ENCODE measurements at places on chromosomes 16 and 17.

GRCh38 chr17:57962279-57963148 is 7.3 kb upstream of the CUEDC1 start:
- DNase-seq = no peak
- H3K27me3 ChIP-seq = peaks cover 51% of the 10 kb centered on the region
- no peak overlapping the region for H3K27ac ChIP-seq
- H3K4me1 ChIP-seq = peaks cover 11% of the 10 kb centered on the region
- peaks cover 1% of the 10 kb centered on the region for H3K36me3 ChIP-seq

DNA sequence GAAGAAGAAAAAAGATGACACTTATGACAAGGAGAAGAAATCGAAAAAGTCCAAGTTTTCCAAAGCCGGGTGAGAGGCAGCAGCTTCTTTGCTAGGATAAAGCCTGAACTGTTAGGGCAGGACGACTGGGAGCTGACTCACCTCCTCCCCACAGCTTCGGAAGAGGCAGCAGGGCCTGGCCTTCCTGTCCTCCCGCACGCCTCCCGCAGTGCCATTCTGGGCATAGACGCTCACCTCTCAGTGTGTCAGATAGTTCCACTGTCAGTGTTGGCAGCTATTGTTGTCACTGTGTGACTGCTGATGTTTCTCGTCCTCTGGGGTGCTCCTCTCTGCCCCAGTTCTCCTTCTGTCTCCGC is 12.6 kb downstream of the UBN1 start:
- H3K4me3 ChIP-seq = no peak overlapping the region
- no peaks in the 10 kb centered on the region for H3K27me3 ChIP-seq
- no peak for DNase-seq
- H3K36me3 ChIP-seq = peaks cover 59% of the 10 kb centered on the region

DNA sequence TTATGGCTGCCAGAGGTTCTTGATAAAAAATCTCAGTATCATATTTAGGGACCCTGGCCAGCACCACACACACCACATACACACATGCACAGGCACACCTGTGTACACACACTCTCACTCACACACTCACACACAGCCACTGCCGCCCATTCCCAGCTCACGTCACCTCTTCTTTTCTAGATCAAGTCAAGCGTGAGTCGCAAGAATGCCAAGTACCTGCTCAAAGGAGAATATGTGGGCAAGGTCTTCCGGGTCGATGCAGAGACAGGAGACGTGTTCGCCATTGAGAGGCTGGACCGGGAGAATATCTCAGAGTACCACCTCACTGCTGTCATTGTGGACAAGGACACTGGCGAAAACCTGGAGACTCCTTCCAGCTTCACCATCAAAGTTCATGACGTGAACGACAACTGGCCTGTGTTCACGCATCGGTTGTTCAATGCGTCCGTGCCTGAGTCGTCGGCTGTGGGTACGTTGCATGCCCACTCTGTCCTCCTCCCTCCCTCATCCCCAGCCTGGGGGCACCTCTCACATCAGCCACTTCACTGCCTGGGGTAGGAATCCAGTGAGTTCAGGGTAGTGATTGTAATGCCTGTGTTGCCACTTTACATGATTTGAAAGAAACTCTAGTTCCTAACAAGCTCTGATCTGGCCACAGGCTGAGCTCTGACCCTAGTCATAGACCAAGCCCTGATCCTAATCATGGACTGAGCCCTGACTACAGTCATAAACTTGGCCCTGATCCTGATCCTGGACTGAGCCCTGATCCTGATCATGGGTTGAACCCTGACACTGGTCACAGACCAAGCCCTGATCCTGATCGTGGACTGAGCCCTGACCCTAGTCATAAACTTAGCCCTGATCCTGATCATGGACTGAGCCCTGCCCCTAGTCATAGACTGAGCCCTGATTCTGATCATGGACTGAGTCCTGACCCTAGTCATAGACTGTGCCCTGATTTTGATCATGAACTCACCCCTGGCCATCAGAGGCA is 20.4 kb downstream of the CDH5 start:
- H3K4me3 ChIP-seq = no peak overlapping the region
- H3K4me1 ChIP-seq = no peaks in the 10 kb centered on the region
- DNase-seq = no peak
- peaks cover under 1% of the 10 kb centered on the region for H3K36me3 ChIP-seq

- no peak for DNase-seq
- H3K27me3 ChIP-seq = peaks cover 51% of the 10 kb centered on the region
- no peak overlapping the region for H3K4me3 ChIP-seq
- H3K4me1 ChIP-seq = no peaks in the 10 kb centered on the region
- peaks cover 2% of the 10 kb centered on the region for H3K36me3 ChIP-seq
Observed at GRCh38 chr16:88973007-88973410, 4.0 kb downstream of the CBFA2T3 start.

DNA sequence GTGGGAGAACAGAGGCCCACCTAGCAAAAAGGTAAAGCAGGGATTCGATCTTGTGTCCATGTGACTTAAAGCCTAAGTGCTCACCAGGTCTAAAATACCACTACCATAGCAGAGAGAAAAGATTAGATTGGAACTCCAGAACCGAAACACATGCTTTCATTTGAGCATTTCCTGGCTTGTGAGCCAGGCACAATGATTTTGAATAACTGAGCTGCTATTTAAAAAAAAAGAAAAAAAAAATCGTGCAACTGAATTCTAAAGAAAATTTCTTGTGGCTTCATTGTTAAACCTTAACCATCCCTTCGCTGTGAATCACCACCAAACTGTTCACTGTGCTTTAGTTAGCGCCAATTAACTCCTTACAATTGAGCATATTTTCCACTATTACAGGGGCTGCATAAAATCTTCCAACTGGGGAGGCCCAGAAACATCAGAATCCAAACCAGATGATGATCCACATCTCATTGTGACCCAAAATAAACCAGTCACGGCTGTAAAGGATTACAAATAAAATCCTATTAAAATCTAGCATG is 366.4 kb upstream of the ERCC4 start:
- H3K27ac ChIP-seq = no peak overlapping the region
- no peaks in the 10 kb centered on the region for H3K27me3 ChIP-seq
- no peaks in the 10 kb centered on the region for H3K36me3 ChIP-seq
- DNase-seq = no peak
- no peaks in the 10 kb centered on the region for H3K4me1 ChIP-seq

- peak overlapping the region; percentile 46 for H3K27ac ChIP-seq
- peak; percentile 84 for DNase-seq
- peak overlapping the region; percentile 23 for H3K4me3 ChIP-seq
Observed at GRCh38 chr16:84511180-84511800, 6.8 kb upstream of the MEAK7 start.

- H3K27me3 ChIP-seq = no peaks in the 10 kb centered on the region
- peaks cover 6% of the 10 kb centered on the region for H3K4me1 ChIP-seq
- no peak for DNase-seq
- H3K27ac ChIP-seq = no peak overlapping the region
Observed at GRCh38 chr16:53341792-53342191, 92.5 kb upstream of the RBL2 start.

DNA sequence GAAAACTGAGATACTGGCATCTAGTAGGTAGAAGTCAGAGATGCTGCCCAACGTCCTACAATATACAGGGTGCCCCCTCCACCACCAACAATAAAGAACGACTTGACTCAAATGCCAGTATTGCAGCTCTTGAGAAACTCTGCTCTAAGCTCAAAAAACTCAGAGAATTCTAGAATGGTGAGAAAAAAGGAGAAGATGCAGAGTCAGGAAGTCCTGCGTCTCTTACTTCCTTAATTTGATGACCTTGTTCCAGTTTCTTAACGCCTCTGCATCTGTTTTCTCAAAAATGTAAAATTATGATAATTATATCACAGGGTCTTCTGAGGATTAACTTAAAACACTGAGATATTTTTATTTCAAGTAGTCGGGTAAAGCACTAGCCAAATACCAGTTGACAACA is 1.7 kb upstream of the HSBP1 start:
- no peak overlapping the region for H3K27ac ChIP-seq
- DNase-seq = no peak
- peaks cover 13% of the 10 kb centered on the region for H3K4me1 ChIP-seq
- peaks cover 8% of the 10 kb centered on the region for H3K27me3 ChIP-seq
- peaks cover 18% of the 10 kb centered on the region for H3K36me3 ChIP-seq
- no peak overlapping the region for H3K4me3 ChIP-seq

- peak overlapping the region; percentile 95 for H3K27ac ChIP-seq
- peaks cover 22% of the 10 kb centered on the region for H3K4me1 ChIP-seq
- H3K27me3 ChIP-seq = no peaks in the 10 kb centered on the region
- peak overlapping the region; percentile 95 for H3K4me3 ChIP-seq
- H3K36me3 ChIP-seq = peaks cover 15% of the 10 kb centered on the region
- DNase-seq = no peak
Observed at GRCh38 chr17:3667366-3668278, 756 bp downstream of the TAX1BP3 start.

DNA sequence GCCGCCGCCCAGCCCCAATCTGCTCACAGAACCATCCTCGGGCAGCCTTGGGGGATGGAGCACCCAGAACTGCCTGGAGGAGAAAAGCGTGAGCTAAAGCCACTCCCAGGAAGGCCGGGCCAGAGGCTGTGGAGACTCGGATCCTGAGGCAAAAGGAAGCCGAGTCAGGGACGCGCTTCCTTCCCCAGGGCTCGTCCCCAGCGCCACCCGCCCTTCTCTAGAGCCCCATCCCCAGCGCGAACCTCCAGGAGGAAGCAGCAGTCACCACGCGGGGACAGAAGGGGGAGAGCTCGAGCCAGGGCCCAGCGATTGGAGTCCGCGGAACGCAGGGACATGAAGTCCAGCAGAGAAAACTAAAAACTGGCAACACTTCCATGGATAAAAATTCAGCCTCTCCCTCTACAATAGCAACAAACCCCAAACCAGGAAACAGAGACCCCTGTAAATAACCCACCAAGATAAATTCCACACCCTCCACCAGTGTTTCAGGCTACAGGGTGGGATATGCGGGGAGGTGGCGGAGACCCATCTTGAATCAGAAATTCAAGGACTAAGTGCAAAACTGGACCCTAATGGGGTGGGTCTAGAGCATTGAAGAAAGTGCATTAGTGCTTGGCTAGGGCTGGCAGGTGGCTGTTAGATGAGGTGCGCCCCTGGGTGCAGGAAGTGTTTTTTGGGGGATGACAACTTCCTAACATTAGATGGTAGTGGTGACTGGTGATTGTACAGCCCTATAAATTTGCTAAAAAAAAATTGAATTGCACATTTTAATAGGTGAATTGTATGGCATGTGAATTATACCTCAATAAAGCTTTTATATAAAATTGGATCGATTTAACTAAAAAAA is 116.1 kb upstream of the METRNL start:
- H3K4me1 ChIP-seq = no peaks in the 10 kb centered on the region
- peaks cover 3% of the 10 kb centered on the region for H3K36me3 ChIP-seq
- H3K4me3 ChIP-seq = no peak overlapping the region
- no peak overlapping the region for H3K27ac ChIP-seq
- H3K27me3 ChIP-seq = no peaks in the 10 kb centered on the region

GRCh38 chr16:49487746-49488145 is 114.1 kb downstream of the C16orf78 start:
- no peak for DNase-seq
- no peak overlapping the region for H3K4me3 ChIP-seq
- no peak overlapping the region for H3K27ac ChIP-seq
- H3K27me3 ChIP-seq = peaks cover 6% of the 10 kb centered on the region

- peak overlapping the region; percentile 44 for H3K4me3 ChIP-seq
- no peak for DNase-seq
- no peaks in the 10 kb centered on the region for H3K36me3 ChIP-seq
Observed at GRCh38 chr17:4375039-4375748, 8.7 kb upstream of the UBE2G1 start.

DNA sequence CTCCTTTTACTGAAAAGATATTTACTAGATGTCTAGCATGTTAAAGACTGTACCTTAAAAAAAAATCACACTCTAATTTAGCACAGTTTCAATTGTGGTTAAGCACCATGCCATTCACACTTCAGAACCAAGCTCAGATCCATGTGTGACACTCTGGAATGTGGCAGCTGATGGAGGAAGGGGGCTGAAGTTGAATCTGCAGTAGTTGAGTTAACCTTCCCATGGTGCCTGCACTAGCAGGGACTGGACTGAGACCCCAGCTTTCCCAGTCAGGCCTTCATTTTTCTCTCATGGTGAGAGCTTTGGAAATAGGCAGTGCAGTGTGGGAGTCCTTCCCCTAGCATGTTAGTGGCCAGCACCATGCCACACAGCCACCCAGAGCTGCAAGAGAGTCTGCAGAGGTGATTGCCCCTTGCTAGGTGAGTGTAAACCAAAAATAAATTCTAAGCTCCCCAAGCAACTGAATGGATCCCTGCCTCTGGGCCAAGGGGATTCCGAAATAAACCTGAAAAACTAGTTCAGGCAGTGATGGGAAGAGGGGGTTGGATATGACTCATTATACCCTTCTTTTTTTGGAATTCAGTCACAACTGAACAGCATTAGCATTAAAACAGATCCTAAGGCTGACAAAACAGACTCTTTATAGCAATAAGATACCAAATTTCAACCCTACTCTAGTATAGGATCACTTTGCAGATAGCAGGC is 208.5 kb downstream of the WWOX start:
- H3K4me3 ChIP-seq = no peak overlapping the region
- H3K27me3 ChIP-seq = no peaks in the 10 kb centered on the region
- DNase-seq = no peak
- H3K27ac ChIP-seq = no peak overlapping the region

- H3K4me1 ChIP-seq = peaks cover 11% of the 10 kb centered on the region
- DNase-seq = no peak
- H3K36me3 ChIP-seq = peaks cover 2% of the 10 kb centered on the region
- H3K27me3 ChIP-seq = peaks cover 69% of the 10 kb centered on the region
Observed at GRCh38 chr17:72121164-72122009, 567 bp downstream of the SOX9 start.

- H3K27me3 ChIP-seq = no peaks in the 10 kb centered on the region
- no peak overlapping the region for H3K27ac ChIP-seq
- H3K4me1 ChIP-seq = no peaks in the 10 kb centered on the region
- H3K4me3 ChIP-seq = no peak overlapping the region
Observed at GRCh38 chr16:54052271-54052670, 234.3 kb downstream of the IRX3 start.
